ENCODE measurements at places on chromosomes 4 and X. TPM values are rescaled to one million over a fixed set of nuclear protein-coding genes. Genes with fewer than 3 reads are reported as not detected.

The BEX1 gene
- total RNA-seq: 0.36 TPM

The BEND4 gene
- total RNA-seq: not detected

The SFRP2 gene
- total RNA-seq: 1.8 TPM

The EPHA5 gene
- 50.2 TPM for total RNA-seq

The TMEM271 gene
- not detected for total RNA-seq

The USP17L18 gene
- not detected for total RNA-seq

The PAQR3 gene
- total RNA-seq: 15.8 TPM

The SLC7A11 gene
- total RNA-seq: 21.8 TPM

The CDKL2 gene
- 7.5 TPM for total RNA-seq

The TMPRSS11B gene
- not detected for total RNA-seq

The SH3D19 gene
- total RNA-seq: 95.9 TPM

The APLN gene
- total RNA-seq: 0.54 TPM

The ARL9 gene
- 0.09 TPM for total RNA-seq

The FRMPD4 gene
- total RNA-seq: 0.41 TPM

The MAGEB3 gene
- not detected for total RNA-seq

The CCNB3 gene
- total RNA-seq: 0.82 TPM

The FGD1 gene
- total RNA-seq: 11.9 TPM

The CT45A2 gene
- total RNA-seq: not detected

The SMR3B gene
- not detected for total RNA-seq

The KLHL34 gene
- total RNA-seq: not detected

The MGST2 gene
- 8.0 TPM for total RNA-seq

The ATP2B3 gene
- total RNA-seq: not detected

Data from fibroblast of the aortic adventitia (primary cell).